ENCODE measurements at places on chromosomes 4 and X. TPM values are rescaled to one million over a fixed set of nuclear protein-coding genes. Genes with fewer than 3 reads are reported as not detected.

DNA sequence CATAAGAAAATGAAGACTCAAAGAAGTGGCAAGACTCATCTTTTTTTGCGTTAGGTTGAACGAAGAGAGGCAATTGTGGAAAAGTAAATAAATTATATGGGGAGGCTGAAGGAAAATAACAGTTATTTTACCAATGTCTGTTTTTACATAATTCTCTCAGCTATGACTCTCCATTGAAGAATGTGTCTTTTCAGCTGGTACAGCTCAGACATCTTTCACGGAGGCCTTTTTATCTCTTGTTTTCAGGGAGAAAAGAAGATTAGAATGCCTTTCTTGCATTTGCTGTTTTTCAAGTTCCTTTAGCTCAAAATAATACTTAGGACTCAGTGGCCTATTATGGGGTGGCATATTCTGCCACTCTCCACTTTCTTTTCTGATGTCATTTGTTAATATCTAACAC lies 153.0 kb downstream of the ADAM29 start:
- no peak for DNase-seq

GRCh38 chr4:168411318-168412150 lies 68.8 kb downstream of the DDX60L start:
- DNase-seq: no peak

DNA sequence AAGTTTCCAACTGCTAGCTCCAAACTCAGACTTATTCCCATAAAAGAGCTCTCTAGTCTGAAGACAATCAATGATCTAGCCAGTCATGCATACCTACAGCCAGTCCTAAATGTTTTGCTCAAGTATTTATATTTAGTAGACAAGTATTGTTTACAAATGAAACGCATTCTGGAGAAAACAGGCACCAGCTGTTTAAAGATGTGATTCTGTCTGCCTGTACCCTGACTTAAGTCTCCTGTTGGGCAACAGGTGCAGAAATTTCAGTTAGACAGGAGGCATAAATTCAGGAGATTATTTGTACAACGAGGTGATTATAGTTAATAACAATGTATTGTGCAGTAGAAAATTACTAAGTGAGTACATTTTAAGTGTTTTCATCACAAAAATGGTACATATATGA lies 28.9 kb downstream of the LNX1 start:
- no peak for DNase-seq

DNA sequence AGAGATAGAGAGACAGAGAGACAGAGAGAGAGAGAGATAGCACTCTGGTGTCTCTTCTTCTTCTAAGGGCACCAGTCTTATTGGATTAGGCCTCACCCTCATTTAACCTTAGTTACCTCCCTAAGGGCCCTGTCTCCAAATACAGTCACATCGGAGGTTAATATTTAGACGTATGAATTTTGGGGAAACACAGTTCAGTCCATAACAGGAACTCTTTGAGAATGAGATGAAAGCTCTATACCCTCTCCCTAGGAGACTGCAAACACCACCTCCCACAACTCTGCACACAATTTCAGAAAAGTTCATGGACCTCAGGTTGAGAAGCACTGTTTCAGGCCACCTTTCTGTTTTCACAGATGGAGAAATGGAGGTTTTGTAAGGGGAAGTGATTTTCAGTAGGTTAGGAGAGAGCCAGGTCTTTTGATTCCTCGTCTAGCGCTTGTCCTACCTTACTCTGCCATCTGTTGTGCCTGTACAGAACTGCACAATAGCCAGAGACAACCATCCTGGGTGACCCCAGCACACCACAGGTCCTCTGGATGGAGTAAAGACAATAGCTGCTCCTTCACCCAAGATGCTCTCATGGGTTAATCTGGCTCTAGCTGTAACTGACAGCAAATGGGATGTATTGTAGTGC lies 16.9 kb upstream of the LOC101059915 start:
- DNase-seq: no peak

GRCh38 chrX:30795981-30796958 lies 92.8 kb downstream of the TAB3 start:
- no peak for DNase-seq

- DNase-seq: peak; percentile 93
Observed at GRCh38 chr4:98626350-98626749, 32.1 kb downstream of the TSPAN5 start.

GRCh38 chr4:129138810-129139496 lies 43.0 kb downstream of the C4orf33 start:
- DNase-seq: no peak

DNA sequence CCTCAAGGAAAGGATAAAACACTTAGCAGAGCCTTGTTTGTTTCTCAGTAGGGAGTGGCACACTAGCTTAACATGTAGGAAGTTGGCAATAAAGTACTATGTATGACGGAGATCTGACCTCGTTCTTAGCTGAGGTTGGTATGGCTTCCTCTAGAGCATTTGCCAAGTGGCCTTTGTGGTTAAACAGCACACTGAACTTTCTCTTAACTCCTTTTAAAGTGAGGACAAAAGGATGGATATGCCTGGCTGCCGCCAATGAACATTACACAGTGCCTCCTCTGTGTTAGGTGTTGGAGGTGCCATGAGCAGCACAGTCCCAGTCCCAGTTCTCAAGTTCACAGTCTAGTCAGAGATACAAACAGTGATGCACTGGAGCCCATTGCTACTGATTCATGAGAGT lies 54.4 kb downstream of the VGLL1 start:
- peak; percentile 44 for DNase-seq

GRCh38 chr4:37889849-37890800 lies 759 bp upstream of the TBC1D1 start:
- DNase-seq: peak; percentile 27

GRCh38 chr4:123390846-123391456 lies 5.6 kb upstream of the SPRY1 start:
- peak; percentile 49 for DNase-seq

DNA sequence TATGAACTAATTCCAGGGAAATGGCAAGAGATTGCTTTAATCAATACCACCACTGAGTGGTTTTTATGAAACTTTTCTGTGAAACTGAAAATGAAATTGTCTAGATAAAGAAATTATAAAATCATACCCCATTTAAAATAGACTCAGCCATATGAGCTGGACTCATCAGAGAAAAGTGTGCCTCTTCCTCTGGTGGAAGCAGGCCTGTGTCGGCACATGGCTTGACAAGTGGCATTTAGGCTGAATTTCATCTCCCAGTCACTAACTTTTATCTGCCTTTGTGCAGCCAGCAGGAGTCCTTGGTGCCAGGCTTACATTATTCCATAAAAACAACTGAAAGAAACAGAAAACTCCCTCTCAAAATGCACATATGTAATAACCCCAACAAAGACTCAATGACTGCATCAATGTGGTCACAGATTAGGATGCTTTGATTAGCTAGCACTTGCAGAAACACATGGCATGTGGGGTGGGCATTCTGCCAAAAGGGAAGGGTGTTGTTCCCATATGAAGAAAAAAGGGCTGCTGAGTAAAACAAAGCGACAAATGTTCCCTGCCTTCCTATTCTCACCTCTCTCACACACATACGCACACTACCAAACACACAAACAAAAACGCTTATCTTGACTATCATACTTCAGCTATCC lies 232.3 kb downstream of the PABPC4L start:
- DNase-seq: peak; percentile 2

DNA sequence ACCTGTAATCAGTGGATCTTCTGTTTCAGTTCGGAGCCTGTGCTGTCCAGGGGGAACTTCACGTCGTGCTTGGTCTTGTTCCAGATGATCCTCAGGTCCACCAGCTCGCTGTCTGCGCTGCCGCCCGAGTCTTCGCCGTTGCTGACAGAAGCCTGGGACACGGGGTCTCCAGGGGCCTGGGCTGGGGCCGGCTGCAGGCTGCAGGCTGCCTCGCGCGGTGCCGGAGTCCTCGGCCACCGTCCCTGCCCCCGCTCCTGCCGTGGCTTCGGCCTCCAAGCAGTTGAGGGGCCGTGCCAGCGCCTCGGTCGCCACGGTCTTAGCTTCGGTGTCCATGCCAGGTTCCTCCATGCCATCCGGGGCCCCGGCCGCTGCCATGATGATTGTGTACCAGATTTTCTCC lies 37.3 kb upstream of the CCNI start:
- no peak for DNase-seq

GRCh38 chr4:14237911-14238310 lies 610.4 kb upstream of the BOD1L1 start:
- no peak for DNase-seq

DNA sequence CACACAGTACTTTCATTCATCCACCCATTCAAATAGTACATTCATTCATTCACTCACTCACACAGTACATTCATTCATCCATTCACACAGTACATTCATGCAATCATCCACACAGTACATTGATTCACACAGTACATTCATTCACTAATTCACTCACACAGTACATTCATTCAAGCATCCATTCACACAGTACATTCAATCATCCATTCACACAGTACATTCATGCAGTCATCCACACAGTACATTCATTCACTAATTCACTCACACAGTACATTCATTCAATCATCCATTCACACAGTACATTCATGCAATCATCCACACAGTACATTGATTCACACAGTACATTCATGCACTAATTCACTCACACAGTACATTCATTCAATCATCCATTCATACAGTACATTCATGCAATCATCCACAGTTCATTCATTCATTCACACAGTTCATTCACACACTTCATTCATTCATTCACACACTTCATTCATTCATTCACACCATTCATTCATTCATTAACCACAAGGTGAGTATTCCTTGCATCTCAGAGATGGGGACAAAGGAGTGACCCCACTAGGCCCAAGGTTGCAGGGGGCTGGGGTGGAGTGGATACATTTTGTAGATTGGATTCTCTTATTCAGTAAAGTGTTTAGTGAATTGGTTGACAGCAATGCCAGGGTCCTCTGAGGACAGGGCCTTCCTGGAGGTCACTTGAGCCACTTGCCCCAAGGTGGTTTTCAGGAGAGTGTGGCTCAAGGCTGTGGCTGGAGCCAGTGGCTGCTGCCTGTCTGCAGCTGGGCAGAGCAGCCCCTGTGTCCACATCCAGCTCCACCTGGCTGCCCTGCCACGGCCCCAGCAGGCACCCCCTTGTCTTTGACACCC lies 4.3 kb upstream of the SPON2 start:
- DNase-seq: no peak

- DNase-seq: no peak
Observed at GRCh38 chr4:139685180-139685579, 19.6 kb downstream of the MGST2 start.

The PAGE2B gene
- not detected for total RNA-seq

The CFAP47 gene
- total RNA-seq: not detected

The CFAP99 gene
- total RNA-seq: not detected

The BEX1 gene
- total RNA-seq: 73.0 TPM

The NONO gene
- total RNA-seq: 310 TPM

The PRDM8 gene
- total RNA-seq: 4.4 TPM

The PDCL2 gene
- total RNA-seq: not detected

The PAGE5 gene
- total RNA-seq: not detected

The SSX2B gene
- not detected for total RNA-seq

The SMIM31 gene
- not detected for total RNA-seq

The ALG13 gene
- total RNA-seq: 32.3 TPM

The AFM gene
- total RNA-seq: not detected

The CABS1 gene
- total RNA-seq: not detected

The MAGEA10 gene
- not detected for total RNA-seq

Measured in GM23248 (cell line).